ENCODE measurements at places on chromosomes 6 and 20. TPM values are rescaled to one million over a fixed set of nuclear protein-coding genes. Genes with fewer than 3 reads are reported as not detected.

Gene HLA-DQB1
- not detected for total RNA-seq

Gene PPP1R14C
- total RNA-seq: not detected

Gene BPIFB4
- total RNA-seq: not detected

Gene ULBP3
- total RNA-seq: 0.42 TPM

Gene SOBP
- 6.9 TPM for total RNA-seq

Gene COL11A2
- 0.55 TPM for total RNA-seq

Gene FAM83B
- not detected for total RNA-seq

Gene SLC22A7
- 22.6 TPM for total RNA-seq

Gene HFE
- 1.9 TPM for total RNA-seq

Gene GTSF1L
- not detected for total RNA-seq

Gene SRF
- total RNA-seq: 25.5 TPM

Gene FAXC
- total RNA-seq: 0.11 TPM

Gene TULP4
- total RNA-seq: 143 TPM

Gene RAET1L
- total RNA-seq: not detected

Gene TNFRSF6B
- total RNA-seq: not detected

Gene POM121L2
- not detected for total RNA-seq

Gene KCNS1
- total RNA-seq: not detected

Gene HLA-DRB5
- total RNA-seq: not detected

Gene CALHM5
- total RNA-seq: not detected

Gene BTBD9
- 1.8 TPM for total RNA-seq

Gene SLA2
- 1.8 TPM for total RNA-seq

Measured in HepG2 (cell line).